ENCODE measurements at places on chromosomes 7 and 10.

DNA sequence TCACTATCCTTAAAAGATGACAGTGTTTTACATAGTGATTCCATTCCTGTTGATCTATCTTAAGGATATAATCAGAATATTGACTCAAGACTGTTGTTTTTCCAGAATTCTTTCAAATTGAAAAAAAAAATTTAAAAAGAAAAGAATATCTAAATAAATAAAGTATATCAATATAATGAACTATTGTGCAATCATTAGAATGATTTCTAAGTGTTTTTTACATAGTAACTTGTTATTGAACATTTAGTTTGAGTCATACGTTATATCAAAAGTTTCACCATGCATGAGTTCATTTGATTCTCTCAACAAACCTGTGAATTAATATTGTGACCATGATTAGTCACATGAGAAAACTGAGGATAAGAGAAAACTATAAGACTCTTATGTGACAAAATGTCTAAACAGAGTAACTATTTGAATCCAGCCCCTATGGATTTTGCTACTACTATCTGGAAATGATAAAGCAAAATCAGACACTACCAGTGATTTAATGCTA lies 46.1 kb downstream of the KLF6 start:
- DNase-seq: no peak

- no peak for DNase-seq
These were observed 34.9 kb downstream of the PRTFDC1 start for GRCh38 chr10:24917493-24917892.

- peak; percentile 74 for DNase-seq
These were observed 13.1 kb downstream of the IFT22 start for GRCh38 chr7:101308245-101309085.

DNA sequence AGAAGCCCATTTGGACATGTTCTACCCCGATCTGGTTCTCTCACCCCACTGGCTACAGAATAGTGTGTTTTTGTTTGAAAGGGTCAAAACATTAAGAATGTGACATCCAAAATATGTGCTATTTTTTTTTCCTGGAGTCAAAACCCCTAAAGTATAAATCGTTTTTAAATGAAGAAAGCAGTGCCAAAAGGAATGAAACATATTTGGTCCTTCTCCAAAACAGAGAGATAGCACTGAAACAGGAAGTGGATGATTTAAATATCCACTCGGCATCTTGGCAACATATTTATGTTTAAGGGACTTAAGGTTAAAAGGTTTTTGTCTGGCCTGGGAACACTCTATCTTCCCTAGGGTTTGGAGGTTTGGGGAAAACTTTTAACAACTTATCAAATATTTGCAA lies 32.3 kb downstream of the CALD1 start:
- DNase-seq: no peak

GRCh38 chr10:44411251-44411650 lies 26.4 kb upstream of the CXCL12 start:
- no peak for DNase-seq

DNA sequence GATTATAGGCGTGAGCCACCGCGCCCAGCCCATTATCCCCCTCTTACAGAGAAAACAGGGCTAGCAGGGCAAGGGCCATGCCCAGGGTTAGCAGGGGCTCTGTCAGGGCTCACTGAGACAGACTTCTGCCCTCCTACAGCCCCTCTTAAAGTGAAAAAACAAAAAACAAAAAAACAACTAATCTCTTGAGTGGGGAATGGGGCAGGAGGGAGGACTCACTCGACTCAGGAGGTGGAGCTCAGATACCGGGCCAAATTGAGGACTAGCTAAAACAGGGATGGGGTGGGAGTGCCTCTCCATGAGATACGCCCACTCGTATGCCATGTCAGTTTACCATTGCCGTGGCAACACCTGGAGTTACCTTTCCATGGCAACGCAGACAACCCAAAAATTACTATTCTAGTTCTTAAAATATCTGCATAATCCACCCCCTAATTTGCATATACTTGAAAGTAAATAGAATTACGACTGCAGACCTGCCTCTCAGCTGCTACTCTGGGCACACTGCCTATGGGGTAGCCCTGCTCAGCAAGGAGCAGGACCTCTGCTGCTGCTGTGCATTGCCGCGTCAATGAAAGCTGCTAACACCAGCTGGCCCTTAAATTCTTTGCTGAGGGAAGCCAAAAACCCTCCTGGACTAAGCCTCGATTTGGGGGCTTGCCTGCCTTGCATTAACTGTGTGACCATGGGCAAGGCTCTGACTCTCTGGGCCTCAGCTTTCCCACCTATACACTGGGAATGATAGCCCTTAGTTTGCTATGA lies 13.4 kb downstream of the SSC4D start:
- DNase-seq: no peak

DNA sequence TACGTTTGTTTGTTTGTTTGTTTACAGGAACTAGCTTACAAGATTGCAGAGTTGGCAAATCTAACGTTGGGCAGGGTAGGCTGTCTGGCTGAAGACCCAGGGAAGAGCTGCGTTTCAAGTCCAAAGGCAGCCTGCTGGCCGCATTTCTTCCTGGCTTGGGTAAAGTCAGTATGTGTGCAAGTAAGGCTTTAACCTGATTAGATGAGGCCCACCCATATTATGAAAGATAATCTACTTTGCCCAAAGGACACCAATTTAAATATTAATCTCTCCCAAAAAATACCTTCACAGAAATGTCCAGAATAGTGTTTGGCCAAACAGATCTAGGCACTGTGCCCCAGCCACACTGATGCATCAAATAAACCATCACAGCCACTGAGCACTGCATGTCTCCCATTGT lies 228.9 kb upstream of the HABP2 start:
- DNase-seq: no peak

DNA sequence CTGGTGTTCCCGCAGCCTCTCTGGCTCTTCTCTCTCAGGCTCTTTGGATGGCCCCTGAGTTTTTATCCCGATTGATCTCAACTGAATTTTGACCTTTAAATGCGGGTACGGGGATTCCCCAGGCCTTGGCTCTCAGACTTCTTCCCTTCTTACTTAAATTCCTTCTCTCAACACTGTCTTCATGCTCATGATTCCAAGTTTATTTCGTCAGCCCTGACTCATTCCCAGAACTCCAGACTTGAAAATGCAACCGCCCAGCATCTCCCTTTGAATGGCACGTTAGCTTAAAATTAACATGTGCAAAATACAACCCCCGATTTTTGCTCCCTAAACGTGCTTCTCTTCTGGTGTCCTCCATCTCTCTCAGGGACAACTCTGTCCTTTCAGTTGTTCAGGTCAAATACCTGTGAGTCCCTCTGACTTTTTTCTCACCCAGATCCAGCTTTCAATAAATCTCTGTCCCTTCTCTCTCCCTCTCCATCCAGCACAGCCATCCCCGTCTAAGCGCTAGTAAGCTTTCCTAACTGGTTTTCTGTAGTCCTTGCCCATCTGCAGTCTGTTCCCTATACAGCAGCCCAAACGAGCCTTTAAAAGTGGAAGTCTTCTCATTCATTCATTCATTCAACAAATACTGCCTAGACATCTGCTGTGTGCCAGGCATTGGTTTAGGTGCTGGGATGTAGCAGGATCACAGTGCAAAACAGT lies 7.1 kb downstream of the HECW1 start:
- no peak for DNase-seq

DNA sequence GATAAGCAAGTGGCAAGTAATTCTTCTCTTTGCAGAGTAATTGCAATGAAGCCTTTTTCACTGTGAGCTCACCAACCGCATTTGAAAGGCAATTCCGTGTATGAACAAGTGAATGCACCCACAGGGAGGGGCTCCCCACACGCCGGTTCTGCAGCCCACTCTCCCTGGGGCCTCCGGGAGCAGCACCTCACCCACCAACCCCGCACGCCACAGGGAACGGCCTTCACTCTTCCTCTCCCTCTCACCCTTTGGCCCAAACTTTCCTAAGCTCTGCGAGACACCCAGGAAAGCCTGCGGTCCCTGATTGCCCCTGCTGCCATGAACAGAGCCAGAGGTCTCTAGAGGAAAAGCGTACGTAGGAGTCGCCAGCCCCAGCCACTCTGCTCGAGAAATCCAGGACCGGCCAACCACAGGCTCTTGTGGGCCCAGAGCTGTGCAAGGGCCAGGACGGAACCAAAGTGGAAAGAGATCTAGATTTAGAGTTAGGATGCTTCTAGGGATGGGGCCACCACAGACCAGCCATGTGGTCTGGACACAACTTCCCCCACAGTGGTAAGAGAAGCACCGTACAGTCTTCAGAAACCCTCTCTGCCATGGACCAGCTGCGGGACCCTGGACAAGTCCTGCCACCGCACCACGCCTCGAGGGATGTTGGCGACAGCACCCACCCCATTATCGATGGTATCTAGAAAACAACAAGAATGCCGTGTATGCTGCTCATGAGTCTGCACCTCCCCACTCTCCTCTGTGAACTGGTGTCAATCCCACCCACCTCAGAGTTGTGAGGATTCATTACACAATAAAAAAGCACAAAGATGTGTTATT lies 3.6 kb downstream of the WDR86 start:
- DNase-seq: no peak

GRCh38 chr10:127832501-127832900 lies 60.2 kb downstream of the CLRN3 start:
- no peak for DNase-seq

DNA sequence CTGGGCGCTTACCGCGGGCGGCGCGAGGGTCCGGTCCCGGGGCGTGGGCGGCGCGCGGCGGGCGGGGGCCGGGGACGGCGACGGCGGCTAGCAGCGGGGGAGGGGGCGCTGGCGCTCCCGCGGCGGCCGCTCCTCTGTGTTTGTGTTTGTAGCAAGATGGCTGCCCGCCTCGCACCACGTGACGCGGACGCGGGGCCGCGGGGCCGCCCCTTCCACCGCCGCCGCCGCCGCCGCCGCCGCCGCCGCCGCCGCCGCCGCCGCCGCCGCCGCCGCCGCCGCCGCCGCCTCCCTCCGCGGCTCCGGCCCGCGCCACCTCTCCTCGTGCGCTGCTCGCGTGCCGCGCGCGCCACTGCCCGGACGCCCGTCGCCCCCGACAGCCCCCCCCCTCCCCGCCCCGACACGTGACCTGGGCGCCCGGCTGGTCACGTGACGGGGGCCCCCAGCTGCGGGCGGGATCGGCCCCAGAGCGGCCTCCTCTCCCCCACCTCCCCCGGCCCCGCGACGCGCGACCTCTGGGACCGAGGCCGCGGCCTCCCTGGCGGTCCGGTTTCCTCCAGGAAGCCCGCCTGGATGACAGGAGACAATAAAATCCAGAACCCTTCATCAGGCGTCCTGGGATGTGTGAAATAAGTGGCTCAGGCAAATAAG lies at the start of gene GIGYF1:
Gene GIGYF1 (minus strand): TSS at position 153 of the 648 bp plus-strand sequence. CDS start 6,012 bp downstream, outside the sequence.
- peak; percentile 55 for DNase-seq

GRCh38 chr7:73718905-73719805 lies at the start of gene STX1A:
STX1A (minus strand) TSS chr7:73719669; CDS start chr7:73719631, 38 bp downstream.
- no peak for DNase-seq

- no peak for DNase-seq
These were observed 196.1 kb upstream of the LRGUK start for GRCh38 chr7:133931053-133931452.

GRCh38 chr10:81532403-81532802 lies 342.6 kb upstream of the NRG3 start:
- no peak for DNase-seq

DNA sequence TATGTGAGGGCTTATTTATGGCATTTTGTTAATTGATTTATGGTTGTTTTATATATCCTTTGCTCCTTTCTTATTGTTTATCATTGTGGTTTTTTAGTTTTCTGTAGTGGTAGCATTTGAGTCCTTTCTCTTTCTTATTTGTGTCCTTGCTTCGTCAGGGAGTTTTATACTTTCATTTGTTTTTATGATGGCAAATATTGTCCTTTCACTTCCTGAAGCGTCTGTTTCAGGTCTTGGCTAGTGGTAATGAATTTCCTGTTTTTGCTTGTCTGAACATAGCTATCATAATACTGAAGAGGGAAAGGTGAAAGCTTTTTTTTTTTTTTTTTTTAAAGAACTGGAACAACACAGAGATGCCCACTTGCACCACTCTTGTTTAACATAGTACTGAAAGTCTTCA lies 228.2 kb downstream of the ATRNL1 start:
- DNase-seq: no peak

GRCh38 chr10:86068231-86069054 lies 298.2 kb downstream of the GRID1 start:
- no peak for DNase-seq

- DNase-seq: no peak
These were observed 39.4 kb downstream of the PTN start for GRCh38 chr7:137304165-137304564.

DNA sequence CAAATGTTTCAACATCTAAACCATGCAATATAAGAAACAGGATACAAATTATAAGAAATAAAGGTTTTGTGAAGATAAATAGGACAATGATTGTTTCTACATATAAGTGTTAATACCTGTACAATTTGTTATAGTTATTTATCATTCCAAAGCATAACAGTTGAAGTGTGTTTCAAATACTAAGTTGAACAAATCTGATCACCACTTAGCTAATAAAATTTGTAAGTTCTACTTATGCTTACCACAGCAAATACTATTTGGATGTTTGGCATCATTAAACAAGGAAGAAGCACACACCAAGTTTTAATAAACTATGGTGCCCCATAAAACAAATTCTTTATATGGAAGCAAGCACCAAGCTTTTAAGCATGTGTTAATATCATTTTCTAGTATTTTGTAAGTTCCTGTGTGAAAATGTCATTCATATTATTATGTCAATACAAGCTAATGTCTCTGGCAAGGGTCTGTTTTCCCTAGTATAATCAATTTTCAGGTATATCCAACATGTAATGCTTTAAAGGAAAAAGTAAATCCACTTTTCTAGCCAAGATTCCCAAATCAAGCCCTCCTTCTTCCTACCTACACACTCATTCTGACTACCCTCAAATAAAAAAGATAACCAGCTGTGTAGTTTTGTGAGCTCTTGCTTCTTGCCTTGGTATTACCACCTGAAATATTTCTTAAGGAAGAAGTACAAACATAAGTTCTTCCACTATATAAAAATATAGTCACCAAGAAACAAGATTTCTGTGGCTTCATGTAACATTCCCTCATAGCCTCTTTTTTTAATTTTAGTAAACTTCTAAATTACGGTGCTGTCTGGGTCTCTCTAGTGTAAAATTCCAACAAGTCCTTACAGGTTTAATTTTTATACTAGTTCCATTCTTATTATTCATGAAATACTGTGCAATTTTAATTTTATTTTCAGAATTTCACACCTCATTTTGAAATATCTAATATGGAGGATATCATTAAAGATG lies 9.2 kb downstream of the SKAP2 start:
- DNase-seq: no peak

- peak; percentile 25 for DNase-seq
These were observed 10.4 kb downstream of the STMP1 start for GRCh38 chr7:135672560-135673359.

DNA sequence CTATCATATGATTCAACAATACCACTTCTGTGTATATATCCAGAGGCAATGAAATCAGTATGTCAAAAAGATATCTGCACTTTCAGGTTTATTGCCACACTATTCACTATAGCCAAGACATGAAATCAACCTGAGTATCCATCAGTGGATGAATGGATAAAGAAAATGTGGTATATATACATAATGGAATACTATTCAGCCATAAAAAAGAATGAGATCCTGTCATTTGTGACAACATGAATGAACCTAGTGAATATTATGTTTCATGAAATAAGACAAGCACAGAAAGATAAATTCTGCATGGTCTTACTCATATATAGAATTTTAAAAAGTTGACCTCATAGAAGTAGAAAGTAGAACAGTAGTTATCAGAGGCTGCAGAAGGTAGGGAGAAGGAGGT lies 281.1 kb downstream of the BAMBI start:
- DNase-seq: no peak

GRCh38 chr10:58157076-58157766 lies 110.5 kb downstream of the IPMK start:
- DNase-seq: no peak

- DNase-seq: no peak
These were observed 60.3 kb downstream of the TBXAS1 start for GRCh38 chr7:139889186-139889871.
